ENCODE measurements at places on chromosomes 7 and 10.
A peak's percentile ranks its signal among the peaks of the same experiment; 100 is the strongest.

GRCh38 chr10:80290474-80291220, 1.2 kb upstream of the MAT1A start:
- no peak for DNase-seq

DNA sequence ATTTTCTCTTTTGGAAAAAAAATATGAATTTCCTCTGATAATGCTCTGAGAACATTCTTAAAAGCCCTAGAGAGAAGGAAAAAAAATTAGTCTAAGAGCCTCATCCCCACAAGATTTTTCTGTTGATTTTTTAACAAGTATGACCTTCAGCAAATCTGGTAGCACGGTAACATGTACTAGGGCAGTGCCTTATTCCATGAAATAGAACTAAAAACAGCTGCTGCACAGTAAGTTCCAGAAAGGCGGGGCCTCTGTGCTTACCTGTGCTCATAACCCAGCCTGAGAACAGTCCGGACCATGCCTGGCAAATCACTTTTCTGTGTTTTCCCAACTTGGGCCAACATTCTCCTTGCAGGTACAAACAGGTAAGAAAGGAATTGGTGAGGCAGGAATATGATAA, 519.1 kb upstream of the AKR1E2 start:
- no peak for DNase-seq

- no peak for DNase-seq
Observed at GRCh38 chr10:44376472-44377099, 8.3 kb downstream of the CXCL12 start.

GRCh38 chr10:29472301-29473086, 162.3 kb downstream of the SVIL start:
- DNase-seq, result no peak

- no peak for DNase-seq
Observed at GRCh38 chr7:82234457-82235049, 209.0 kb downstream of the CACNA2D1 start.

DNA sequence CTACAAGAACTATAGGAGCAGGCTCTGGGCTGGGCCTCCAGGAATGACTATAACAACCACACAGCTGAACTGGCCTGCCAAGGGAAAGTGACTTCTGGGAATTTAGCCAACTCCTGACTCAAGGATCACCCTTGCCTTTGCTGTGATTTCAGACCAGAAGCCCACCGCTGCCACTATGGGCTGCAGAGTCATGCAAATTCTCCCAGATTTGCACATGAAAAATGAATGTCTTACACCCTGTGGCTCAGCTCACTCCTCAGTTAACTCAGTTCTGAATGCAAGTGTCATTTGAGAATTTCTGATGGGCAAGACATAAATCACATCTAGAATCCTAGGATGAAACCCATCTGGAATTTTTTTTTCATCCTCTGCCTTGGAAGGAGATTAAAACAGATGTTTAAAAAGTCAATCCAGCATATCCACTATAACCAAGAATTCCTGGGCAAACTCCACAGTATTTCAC, 186.5 kb upstream of the BET1 start:
- peak; percentile 79 for DNase-seq

- DNase-seq, result no peak
Observed at GRCh38 chr7:144497282-144497681, 93.8 kb upstream of the NOBOX start.

- peak; percentile 94 for DNase-seq
Observed at GRCh38 chr7:131249003-131249402, 78.7 kb upstream of the MKLN1 start.

- no peak for DNase-seq
Observed at GRCh38 chr7:159146084-159146858, 1.6 kb upstream of the VIPR2 start.

DNA sequence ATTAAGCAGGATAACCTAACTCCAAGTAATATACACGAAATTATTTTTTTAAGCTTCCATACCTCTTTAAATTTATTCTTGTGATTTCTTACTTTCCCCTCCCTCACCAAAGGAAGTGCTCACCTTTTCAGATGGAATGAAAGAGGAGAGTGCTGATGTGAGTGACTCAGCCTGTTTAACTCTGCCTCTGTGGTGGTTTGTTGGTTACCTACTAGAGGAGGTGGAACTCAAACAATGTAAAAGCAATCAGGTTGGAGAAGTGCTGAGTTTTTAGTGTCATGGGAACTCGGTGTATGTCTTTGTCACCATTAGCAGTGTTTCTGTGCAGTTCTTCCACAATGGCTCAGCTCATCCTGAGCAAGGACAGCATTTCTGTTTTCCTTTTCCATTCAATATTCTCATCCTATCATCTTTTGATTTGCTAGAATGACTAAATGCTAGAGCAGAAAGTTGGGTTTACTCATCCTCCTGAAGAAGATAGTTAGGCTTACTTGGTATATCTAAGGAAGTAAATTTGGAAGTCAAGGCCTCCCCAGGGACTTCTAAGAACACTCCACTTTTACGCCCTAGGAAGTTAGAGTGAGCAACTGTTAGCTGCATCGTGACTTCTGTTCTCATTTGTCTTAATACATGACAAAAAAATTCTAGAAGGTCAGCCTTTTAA, 6.0 kb downstream of the ADD3 start:
- DNase-seq, result no peak

GRCh38 chr10:74337330-74338016, 186.5 kb downstream of the ADK start:
- DNase-seq, result no peak

DNA sequence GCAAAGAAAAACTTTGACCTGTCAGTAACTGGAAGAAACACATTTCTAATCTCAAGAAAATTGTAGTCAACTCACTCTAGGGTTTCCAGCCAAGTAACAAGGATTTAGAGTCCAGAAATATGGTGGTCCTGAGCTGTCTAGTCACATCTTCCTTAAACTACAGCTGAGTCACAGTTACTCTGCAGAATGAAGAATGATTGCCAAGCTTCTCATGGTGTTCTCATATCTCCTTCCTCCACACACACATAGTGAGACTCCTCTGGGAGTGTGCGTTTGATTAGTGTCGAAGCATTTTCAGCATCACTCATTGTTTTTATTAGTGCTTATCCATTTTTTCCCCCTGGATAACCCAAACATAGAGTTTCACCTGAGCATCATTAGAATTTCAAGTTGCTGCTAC, 93.1 kb upstream of the CXCL12 start:
- no peak for DNase-seq

DNA sequence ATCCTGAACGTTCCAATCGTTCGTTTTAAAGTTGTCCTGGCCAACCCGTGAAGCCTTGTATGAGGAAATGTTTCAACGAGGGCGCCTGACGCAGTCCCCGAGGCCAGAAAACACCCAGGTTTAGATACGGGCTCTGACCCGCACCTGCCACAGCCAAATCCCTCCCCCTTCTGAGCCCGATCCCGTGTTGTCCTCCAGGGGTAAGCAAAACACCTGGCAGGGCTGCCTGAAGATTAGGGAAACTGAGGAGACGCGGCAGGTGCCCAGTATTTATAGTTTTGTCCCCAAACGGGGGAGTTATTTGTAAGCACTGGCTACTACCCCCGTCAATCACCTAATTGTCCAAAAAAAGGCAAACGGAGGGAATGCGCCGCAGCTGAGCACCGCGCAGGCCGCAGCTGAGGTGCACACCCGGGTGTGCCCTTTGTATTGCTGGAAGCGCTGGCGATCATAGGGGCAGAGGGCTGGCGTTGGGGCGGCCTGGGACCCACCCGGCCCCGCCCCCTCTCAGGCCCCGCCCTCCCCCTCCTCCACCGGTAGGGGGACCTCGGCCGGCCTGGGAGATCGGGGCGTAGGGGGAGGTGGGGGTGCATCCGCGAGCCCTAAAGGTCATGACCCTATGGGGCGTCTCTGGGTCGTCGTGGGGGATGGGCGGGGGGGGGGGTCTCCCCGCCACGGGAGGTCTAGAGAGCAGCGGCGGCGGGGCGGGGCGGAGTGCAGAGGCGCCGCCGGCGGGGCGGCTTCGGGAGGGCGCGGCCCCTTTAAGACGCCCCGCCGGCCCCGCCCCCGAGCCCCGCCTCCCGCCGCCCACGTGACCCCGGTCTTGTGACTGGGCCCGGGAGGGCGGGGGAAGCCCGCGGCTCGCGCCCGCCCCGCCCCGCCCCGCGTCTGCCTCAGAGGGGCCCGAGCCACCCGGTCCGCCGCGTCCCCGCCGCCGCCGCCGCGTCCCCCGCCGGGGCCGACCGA, at the start of gene BRI3:
TSS of gene BRI3 (plus strand) at position 896 of the 966 bp plus-strand sequence. CDS start 110 bp downstream, outside the sequence.
- peak; percentile 85 for DNase-seq

DNA sequence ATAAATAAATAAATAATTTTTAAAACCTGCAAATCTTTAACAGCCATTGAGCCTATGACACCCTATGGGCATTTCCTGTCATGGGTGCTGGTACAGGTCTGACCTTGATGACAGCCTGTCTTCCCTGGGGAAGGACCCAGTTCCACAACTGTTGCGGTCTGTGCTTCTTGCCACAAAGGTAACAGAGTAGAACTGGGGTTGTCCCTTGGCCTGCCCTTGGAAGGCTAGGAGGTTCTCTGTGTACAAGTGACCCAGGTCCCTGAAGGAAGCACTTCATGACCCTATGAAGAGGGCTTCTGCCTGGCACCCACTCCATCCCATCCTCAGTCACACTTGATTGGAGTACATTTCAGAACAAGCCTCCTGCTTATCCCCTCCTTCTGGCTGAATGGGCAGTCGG, 66.9 kb downstream of the OGDH start:
- DNase-seq, result no peak

DNA sequence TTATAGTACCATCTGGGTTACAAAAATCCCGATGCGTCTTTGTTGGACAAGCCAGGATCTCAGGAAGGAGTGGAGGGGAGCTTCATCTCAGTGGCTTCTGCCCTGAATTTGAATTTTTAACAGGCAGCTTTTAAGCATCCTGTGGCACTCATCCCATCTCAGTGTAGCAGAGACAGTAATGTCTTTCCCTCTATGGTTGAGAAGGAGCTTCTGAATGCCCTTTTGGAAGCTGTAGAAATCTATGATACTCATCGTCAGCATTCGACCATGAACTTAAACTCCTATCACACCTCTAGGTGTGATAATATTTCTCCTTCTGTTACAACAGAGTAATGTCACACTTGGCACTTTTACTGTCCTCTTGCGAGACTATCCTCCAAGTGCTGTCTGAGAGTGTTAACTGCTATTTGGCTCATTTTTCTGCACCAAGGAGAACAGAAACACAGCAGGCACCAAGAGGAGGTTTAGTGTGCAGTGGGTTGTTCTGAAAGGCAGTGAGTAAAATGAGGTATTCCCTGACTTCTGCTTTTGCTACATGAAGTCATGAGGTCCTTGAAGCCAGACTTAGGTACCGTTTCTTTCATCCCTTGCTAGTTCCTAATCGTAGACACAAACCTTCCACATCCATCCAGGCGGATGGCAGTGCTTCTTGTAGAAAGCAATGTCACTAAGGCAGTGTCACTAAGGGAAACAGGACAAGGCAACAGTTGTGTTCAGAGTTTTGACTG, 177.4 kb downstream of the CELF2 start:
- DNase-seq, result no peak

DNA sequence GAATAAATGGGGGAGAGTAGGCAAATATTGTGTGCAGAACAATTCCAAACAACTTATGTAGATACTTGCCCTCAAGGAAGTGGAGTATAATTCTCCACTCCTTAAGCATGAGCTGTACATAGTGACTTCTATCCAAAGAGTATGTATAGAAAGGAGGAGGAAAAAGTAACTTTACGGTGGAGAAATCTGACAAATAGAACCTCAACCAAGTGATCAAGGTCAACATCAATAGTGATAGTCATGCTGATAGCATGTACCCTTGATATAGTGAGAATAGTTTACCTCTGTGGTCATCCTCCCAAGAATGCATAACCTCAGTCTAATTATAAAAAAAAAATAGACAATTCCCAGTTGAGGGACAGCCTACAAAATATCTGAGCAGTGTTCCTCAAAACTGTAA, 89.1 kb upstream of the NANOS1 start:
- no peak for DNase-seq

- no peak for DNase-seq
Observed at GRCh38 chr7:83786858-83787257, 137.9 kb upstream of the SEMA3E start.

DNA sequence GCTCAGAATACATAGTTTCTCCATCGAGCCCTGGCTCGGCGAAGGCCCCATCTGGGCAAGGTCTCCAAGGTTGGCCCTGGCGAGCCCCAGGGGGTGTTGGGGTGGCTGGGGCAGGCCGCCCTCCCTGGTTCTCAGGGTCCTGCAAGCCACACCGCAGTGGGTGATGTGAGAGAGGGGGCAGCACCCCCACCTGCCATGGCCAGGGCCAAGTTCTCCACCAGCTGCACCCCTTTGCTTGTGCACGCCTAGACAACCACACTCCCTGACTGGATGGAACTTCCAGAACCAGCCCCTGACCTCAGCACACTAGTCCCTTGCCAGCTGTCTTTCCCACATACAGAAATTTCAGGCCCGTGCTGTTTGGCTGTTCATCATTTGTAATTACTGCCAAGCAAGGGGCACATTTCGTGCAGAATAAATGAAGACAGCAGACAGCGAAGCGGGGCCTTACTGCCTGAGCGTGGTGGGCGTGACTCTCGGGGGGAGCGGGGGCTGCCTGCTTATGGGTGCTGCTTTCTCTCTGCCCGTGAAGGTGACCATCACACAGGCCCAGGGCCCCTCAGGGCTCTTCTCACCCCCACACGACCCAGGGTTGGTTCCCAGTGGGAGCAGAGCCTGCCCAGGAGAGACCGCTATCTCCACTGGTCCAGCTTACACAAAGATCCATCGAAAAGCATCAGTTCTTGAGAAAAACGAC, 85.9 kb downstream of the ADARB2 start:
- DNase-seq, result no peak

Measured in MG63 (cell line).